ENCODE measurements at places on chromosomes 3 and 15. TPM values are rescaled to one million over a fixed set of nuclear protein-coding genes. Genes with fewer than 3 reads are reported as not detected.

The GRAMD2A gene
- 2.5 TPM for total RNA-seq

The SI gene
- total RNA-seq = under 0.01 TPM

The ARGFX gene
- total RNA-seq = not detected

The CXCR6 gene
- total RNA-seq = 0.42 TPM

- DNase-seq = no peak
Observed at GRCh38 chr15:37148714-37149113, 48.4 kb upstream of the MEIS2 start.

- no peak for DNase-seq
Observed at GRCh38 chr3:108359011-108359410, 62.7 kb downstream of the HHLA2 start.

DNA sequence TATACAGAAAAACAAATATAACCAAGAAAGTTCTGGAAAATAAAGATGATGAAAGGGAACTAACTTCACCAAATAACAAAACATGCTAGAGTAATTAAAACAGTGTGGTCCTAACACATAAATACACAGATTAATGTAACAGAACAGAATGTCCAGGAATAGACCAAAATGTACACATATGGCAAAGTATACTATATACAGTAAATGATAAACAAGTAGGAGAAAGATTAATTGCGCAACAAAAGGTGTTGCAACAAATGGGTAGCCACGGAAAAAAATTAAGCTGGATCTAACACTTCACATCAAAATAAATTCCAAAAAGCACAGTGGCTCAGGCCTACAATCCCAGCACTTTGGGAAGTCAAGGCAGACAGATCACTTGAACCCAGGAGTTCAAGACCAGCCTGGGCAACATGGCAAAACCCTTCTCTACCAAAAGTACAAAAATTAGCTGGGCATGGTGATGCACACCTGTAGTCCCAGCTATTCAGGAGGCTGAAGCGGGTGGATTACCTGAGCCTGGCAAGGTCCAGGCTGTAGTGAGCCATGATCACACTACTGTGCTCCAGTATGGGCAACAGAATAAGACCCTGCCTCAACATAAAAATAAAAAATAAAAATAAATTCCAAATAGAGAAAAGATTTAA lies 19.8 kb downstream of the SCAP start:
- DNase-seq = no peak

- DNase-seq = no peak
Observed at GRCh38 chr3:51385621-51386091, 565 bp downstream of the MANF start.

All from esophagus muscularis mucosa (tissue), 4 donors.